Epithelial cell of prostate (primary cell): ENCODE measurements at places on chromosomes 7 and 10.

- DNase-seq: no peak
Measured at GRCh38 chr10:50560370-50560769, 63.4 kb downstream of the SGMS1 start.

DNA sequence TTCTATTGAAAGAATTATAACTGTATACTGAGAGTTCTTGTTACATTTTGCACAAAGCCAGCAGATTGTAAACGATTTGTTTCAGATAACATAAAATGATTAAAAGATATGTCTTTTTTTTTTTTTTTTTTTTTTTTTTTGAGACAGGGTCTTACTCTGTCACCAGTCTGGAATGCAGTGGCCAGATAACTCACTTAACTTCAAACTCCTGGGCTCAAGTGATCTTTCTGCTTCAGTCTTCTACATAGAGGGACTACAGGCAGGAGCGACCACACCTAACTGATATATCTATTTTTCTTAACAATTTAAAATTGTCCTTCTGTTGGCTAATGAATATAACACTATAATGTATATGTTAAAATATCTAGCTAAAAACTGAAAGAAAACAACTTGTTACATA, 317.3 kb upstream of the CACNA2D1 start:
- DNase-seq: no peak

- DNase-seq: no peak
Measured at GRCh38 chr7:46129831-46130230, 208.8 kb upstream of the IGFBP3 start.

DNA sequence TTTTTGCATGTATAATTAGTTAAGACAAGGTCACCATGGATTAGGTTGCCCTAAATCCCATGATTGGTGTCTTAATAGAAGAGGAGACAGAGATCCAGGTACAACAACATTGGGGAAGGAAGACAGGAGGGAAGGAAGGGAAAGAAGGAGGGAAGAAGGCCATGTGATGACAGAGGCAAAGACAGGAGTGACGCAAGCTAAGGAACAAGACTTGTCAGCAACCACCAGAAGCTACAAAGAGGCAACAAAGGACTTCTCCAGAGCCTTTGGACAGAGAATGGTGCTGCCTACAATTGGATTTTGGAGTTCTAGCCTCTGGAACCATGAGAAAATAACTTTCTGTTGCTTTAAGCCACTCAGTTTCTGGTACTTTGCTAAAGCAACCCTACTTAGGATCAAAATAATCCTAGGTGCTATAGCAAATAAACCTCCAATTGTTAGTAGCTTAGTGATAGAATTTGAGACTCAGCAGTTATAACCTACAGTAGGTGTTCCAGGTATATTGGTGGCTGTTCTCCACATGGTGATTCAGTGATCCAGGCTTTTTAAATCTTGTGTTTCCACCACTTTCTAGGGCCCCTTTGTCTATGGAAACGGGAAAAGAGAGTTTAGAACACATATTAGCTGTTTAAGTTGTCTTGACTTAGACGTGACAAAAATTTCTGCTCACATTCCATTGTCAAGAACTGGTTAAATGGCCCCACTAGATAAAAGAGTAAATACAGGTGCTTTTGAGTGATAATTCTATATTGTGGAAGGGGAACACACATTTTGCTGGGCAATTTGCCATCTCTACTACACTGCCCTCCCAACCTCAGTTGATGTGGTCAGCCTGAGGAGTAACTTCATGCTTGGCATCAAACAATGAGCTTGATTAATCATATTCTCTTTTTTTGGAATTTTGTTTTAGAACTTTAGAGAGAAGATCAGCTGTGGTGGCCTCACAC, 70.5 kb upstream of the SP4 start:
- no peak for DNase-seq

DNA sequence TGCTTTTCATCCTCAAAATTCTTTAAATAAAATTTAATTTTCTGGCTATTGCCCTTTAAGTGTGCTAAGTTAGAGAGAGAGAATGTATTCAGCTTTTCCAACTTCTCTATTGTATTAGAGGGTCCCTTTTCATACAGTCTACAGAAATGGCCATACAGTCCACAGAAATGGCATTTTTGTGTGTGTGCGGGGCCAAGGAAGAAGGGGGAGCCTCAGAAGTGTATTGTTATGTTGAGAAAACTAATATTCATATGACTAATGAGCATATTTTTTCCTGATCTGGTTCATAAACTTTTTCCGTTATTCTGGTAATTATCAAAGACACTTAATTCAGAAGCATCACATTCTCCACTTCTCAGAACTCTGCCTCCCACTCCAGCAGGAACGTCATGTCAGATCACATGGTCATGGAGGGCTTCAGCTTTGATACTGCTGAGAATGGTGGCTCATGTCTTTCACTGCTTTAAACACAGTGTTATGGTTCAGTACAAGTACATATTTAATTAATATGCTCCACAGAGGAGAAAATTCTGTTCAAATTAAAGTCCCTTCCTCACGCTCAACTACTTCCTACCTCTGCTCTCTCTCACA, 37.1 kb downstream of the ELMO1 start:
- no peak for DNase-seq

GRCh38 chr7:104978460-104978859, 35.5 kb upstream of the KMT2E start:
- no peak for DNase-seq

GRCh38 chr10:60894786-60895185, 49.2 kb downstream of the RHOBTB1 start:
- DNase-seq: peak; percentile 52

DNA sequence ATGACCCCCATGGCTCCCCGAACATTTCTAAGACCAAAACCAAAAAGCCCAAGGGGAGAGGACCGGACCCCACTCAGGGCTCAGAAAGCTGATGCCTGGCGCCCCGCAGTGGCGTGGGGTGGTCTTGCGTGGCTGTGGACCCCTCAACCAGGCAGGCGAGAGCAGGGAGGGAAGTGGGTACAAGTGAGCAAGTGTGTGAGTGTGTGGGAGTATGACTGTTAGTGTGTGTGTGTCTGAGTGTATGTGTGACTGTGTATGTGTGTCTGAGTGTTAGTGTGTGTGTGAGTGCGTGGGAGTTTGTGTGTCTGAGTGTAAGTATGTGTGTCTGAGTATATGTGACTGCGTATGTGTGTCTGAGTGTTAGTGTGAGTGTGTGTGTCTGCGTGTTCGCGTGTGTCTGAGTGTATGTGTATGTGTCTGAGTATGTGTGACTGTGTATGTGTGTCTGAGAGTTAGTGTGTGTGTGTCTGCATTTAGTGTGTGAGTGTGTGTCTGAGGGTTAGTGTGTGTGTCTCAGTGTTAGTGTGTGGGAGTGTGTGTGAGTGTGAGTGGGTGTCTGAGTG, 34.0 kb upstream of the INSIG1 start:
- no peak for DNase-seq

DNA sequence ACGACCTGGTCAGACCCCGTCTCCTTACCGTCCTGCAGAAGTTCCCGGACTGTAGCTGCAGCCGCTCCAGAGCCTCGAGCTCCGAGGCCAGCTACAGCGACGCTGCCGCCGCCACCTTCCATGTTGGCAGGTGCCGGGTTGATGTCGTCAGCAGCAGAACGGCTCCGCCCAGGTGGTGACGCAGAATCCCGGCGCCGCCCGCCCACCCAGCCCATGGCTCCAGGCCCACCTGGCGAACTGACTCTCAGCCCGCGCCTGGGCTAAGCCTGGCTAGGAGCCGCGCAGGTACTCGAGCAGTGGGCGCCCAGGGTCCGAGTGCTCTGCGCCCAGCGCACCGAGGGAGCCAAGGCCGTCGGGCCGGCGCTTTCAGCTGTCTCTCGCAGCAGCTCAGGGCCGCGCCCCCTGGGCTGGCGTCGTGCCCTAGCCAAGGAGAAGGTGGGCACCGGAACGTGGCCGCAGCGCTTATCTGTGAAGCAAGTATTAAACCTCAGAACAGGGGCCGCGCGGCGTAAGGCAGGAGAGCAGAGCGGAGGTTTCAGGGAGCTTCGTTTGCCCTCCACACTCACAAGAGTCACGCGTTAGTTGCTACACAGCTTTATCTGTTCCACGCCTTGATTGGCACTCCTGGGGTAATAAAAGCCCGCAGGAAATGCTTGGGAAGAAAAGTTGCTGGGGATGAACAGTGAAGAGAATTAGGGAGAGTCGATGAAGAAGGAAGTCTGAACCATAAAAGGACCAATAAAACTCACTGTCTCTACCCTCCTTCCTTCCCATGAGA, at the start of the genes COG5 and DUS4L:
COG5 (minus strand) TSS at position 146 of the 778 bp plus-strand sequence; CDS start at position 122, 24 bp downstream.
DUS4L (plus strand) TSS at position 197 of the 778 bp plus-strand sequence. CDS start 3,100 bp downstream, outside the sequence.
- no peak for DNase-seq

DNA sequence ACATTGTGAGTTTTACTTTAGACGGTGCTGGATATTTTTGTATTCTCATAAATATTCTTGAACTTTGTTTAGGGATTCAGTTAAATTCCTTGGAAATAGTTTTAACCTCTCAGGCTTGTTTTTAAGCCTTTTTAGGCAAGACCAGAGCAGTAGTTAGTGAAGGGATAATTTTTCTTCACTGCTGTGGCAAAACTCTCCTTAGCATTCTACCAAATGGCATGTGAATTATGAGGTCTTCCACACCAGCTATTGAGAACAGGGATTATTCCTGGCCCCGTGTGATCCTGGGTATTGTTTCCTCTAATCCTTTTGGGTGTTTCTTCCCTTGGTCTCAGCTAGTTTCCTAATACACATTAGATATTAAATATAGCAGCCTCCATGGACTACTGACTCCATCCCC, 46.2 kb downstream of the CCDC71L start:
- no peak for DNase-seq
